ENCODE measurements at places on chromosomes 1 and 21.

- DNase-seq = no peak
These were observed 21.1 kb downstream of the ROR1 start for GRCh38 chr1:63794939-63795378.

DNA sequence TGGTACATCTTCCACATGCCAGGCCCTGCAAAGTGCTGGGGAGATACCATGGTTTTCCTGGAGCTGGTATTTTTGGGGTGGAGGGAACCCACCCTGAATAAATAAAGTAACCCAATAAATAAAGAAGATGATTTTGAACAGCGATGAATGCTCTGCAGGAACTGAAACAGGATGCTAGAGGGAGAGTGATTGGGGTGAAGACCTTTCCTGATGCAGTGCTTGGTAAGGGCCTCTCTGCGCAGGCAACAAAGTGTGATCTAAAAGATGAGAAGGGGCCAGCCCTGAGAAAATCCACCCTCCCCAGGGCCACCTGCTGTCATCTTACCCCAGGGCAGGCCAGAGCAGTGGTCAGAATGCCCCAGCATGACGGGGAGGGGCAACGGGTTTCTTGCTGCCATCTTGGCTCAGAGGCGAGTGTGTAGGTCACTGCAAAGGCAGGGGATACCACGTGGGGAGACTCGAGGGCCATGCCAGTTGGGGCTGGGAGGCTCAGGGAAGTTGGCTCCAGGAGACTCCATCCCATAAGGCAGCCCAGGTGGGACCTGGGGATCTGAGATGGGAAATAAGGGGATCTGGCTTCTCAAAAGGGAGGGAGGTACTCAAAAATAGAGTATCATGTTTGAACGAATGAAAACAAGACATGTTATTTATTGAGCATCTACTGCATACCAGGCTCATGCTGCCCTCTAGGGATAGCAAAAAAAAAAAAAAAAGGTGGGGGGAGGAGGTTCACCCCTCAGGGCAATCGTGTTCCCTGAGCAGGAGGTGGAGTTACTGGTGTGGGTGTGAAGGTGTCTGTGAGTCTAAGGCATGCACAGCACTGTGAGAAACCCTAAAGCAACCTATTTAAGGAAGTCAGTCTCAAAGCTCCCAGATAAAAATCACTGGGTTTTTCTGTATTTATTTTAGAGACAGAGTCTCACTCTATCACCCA, 2.8 kb downstream of the SRARP start:
- DNase-seq = no peak

DNA sequence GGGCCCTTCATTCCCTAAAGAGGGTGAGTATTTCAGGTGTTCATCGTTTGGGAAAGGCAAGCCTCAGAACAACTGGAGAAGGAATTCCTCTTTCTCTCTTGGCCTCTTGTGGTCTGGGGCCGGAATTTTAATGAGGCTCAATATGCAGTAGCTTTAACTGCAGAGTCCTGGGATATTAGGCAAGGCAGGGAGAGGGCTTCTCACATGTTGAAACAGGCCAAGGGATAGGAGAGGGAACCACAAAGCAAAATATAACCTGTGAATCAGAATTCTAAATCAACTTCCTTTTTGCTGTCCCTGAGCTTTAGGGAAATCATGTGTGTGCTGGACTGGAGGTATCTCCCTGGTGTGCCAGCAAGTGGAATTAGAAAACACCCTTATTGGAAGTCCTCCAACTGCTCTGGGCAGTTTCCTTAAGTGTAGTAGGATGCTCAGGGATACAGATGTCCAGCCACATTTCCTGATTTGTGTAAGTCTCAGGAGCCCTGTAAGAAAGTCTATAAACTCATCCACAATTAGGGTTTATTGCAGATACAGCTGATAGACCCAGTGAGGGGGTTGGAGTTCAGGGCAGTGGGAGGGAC, 215.8 kb upstream of the ZRANB2 start:
- DNase-seq = no peak

GRCh38 chr1:68725001-68725752, 228.3 kb upstream of the DEPDC1 start:
- DNase-seq = no peak

GRCh38 chr1:62585469-62586155, 11.7 kb upstream of the ANGPTL3 start:
- no peak for DNase-seq
